ENCODE measurements at places on chromosomes 2 and 18. TPM values are rescaled to one million over a fixed set of nuclear protein-coding genes. Genes with fewer than 3 reads are reported as not detected.

GRCh38 chr2:40032650-40033319, 253.7 kb upstream of the THUMPD2 start:
- peak; percentile 81 for DNase-seq

DNA sequence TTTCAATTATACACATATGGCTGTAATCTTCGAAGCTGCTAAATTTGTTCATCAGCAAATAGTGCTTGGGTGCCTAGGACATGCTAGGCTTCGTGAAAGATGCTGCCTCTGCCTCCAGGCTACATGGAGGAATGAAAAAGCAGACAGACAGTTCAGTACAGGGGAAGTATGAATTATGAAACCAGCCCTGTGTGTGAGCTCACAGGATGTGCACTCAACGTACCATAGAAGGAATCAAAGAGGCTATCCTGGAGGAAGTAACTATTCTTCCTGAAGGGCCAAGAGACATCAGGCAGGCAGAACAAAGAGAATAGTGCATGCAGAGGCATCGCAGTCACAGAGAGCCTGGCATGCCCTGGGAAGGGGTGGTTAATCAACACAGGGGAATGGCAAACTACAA, 61.4 kb downstream of the DYM start:
- DNase-seq, result peak; percentile 50

DNA sequence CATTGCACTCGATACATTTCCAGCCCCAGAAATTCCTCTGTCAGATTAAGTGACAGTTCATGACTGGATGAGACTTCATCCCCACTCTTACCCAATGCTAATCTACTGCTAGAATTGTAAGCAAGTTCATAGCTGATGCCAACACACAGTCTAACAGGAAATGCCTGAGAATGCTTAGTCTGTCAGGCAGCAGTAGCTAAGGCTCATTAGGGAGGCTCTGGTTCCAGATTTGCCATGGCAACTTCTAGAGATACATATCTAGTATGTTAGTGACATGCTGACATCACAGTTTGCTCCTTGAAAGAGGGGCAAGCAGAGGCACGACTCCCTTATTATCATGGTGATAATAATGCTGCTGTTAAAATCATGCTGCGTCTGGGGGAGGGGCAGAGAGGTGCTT, 198.4 kb downstream of the RBM43 start:
- DNase-seq, result no peak

- no peak for DNase-seq
Measured at GRCh38 chr2:85761946-85762345, 8.2 kb downstream of the ATOH8 start.

- DNase-seq, result no peak
Measured at GRCh38 chr2:43109261-43109743, 117.1 kb downstream of the ZFP36L2 start.

DNA sequence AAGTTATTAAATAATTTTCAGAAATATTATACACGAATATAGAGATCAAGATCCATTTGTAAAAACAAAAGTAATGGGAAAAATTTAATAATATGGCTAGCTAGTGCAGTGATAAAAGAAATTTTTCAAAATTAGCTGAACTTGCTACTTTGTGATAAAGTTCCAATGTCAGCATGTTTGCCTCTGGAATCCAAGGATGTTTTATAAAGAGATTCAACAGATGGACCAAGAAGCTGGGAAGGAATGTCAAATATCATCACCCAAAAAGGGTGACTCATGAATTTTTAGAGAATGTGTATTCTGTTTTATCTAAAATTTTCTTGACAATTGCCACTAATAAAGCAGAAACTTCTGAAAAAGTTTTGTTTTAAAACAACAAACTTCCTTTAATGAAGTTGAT, 95.3 kb downstream of the FSIP2 start:
- no peak for DNase-seq

GRCh38 chr18:74154716-74155115, 6.4 kb downstream of the TIMM21 start:
- no peak for DNase-seq

GRCh38 chr18:48030616-48031480, 100.4 kb upstream of the SMAD2 start:
- DNase-seq, result peak; percentile 45

DNA sequence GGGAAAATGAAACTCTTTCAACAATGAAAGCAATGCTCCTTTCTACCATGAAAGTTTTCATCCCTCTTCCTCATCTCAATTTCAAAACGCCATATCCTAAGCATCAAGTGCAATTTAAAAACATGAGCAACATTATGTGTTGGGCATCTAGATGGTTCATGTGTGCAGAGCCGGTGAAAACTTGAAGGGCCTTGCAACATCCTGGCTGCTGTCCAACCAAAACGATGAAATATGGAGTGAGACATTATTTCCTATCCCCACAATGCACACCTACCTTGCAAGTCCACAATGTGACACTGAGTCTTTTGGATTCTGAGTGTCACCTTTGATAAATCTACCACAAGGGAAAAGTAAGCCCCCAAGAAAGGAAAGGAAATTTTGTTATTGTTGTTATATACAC, 110.0 kb downstream of the NCKAP5 start:
- no peak for DNase-seq

- DNase-seq, result no peak
Measured at GRCh38 chr18:42620657-42621056, 494.8 kb downstream of the RIT2 start.

GRCh38 chr18:64031411-64031810, 61.5 kb downstream of the SERPINB8 start:
- no peak for DNase-seq

GRCh38 chr2:122009561-122009960, 254.1 kb downstream of the TSN start:
- DNase-seq, result no peak

DNA sequence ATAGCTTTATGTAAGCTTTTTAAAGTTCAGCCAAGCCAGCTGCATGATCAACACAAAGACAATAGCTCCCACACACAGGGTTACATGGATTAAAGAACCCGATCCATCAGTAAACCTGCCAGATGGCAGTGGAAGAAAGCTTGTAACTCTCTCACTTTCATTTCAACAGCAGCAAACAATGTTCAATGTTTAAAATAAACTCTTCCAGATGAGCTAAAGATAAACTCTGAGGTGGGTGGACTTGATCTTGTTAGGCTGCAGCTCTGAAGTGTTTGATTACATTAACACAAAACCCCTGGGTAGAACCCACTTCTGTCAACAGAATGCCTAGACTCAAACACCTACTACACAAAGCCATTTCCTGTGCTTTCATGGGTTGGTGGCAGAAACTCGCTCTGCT, 13.9 kb downstream of the RDH14 start:
- no peak for DNase-seq

DNA sequence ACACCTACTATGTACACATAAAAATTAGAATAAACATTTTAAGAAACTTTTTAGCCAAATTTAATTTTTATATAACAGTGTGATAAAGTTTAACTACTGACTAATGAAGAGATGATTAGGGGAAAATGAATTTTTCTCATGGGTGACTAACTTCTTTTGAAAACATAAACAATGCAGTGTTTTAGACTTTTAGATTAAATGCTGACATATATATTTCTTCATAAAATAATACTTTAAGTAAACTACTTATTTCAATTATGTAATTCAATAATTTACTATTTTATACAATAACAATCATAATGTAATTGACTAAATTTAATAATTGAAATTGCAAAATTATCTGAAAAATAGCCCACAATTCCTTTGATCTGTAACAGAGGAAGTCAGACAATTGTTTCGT, 233.3 kb upstream of the PXDN start:
- DNase-seq, result no peak

DNA sequence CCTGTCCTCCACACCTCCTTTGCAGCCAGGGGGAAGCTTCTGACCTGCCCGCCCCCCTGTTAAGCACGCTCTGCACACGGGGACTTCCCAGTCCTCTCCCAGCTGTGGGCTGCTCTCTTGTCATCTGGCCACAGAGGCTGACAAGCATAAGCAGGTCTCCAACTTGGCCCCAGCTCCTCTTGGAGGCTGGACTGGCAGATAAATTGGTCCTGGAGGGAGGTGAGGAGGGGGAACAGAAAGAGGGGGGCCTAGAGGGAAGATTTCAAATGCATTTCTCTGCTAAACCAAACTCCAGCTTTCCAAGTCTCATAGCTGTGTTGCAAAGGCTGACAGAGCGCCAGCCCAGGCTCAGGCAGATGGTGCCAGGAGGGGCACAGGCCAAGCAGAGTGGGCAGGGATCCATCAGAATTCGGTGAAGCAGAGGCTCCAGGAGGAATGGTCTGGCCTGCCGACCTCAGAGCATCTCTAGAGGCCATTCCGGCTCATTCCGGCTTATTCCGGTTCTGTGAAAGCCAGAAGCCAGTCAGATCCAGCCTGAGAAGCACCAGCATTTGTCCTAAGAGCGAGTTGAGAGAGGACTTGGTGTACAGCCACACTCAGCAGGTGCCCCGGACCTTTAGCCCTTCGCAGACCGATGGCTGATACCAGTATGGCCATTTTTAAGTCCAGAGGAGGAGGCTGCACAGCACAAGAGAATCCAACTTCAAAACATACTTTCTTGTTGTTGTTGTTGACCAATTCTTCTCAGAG, 508.9 kb upstream of the MYT1L start:
- DNase-seq, result no peak

DNA sequence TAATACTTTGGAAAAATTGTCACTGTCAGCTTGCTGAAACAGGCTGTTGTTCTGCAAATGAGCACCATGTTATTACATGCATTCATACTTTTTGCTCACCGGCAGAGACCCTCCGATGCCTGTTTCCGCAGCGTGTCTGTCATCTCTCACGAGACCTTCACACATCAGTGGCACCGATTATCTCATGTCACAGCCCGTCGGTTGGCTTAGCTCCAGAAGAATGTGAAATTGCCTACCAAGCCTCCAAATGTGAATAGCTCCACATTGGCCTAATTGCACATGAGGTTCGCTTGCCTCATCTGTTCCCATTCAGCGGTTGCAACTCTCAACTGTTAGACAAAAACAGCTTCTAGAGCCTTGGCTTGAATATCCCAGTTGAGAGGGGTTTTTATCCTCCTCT, 233.0 kb downstream of the ACTR3 start:
- DNase-seq, result no peak

DNA sequence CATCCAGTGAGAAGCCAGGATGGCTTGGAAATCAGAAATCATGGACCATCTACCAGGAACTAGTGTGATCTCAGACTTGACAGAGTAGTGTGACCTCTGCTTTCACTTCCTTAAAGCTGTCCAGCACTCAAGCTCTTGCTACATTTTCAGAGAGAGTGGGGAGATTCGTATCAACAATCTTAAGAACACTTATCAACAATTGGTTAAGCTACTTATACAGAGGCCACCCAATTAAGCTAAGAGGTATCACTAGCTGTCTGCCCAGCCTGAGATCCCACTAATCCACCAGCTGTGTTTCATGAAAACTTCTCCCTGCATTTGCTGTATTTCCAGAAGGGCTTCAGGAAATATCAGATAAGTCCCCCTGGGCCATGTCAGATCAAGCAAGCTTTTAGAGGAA, 4.2 kb downstream of the RPRM start:
- DNase-seq, result no peak

C1QL2 gene
- not detected for total RNA-seq

CRYBA2 gene
- 0.20 TPM for total RNA-seq

NMS gene
- not detected for total RNA-seq

LBX2 gene
- total RNA-seq, result 10.6 TPM

C2orf15 gene
- total RNA-seq, result 0.24 TPM

DUSP19 gene
- total RNA-seq, result 2.1 TPM

LYPD6B gene
- total RNA-seq, result 21.6 TPM

SRD5A2 gene
- total RNA-seq, result not detected
